ENCODE measurements at places on chromosomes 7 and 10.

- DNase-seq: peak; percentile 41
These were observed 63.9 kb upstream of the ECHDC3 start for GRCh38 chr10:11678074-11678793.

- no peak for DNase-seq
These were observed 52.1 kb upstream of the LMTK2 start for GRCh38 chr7:98054585-98054984.

GRCh38 chr10:74156919-74157289, 5.9 kb downstream of the ADK start:
- no peak for DNase-seq

DNA sequence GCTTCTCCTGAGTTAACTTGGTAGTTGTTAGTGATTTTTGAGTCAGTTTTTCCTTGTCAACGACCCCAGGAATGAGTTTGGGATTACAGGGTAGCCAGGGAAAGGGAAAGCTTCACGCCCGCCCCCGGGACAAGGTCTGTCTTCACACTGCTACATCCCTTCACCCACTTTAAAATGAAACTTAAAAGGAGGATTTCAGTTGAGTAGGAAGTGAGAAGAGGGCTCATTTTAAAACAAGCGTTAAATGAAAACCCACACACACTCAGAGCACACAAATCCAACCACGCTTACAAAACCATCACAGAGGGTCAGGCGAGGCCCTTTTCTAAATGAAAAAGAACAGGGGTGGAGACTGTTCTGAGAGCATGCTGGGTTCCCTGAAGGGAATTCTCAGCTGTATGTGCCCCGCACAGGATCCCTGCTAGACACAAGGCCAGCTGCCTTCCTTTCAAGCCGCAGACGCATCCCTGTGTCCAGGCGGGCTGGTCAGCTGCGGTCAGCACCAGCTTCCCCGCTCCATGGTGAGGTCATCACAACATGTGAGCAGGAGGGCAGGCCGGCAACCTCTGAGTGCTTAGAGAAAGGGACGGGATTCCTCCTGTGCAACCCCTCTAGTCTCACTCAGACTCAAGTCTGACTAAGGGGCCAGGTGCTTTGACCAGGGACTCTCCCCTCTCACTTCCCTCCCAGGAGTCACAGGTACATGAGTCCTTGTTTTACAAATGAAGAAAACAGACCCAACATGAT, 111.8 kb downstream of the EGFR start:
- DNase-seq: no peak

- no peak for DNase-seq
These were observed 71.0 kb upstream of the CC2D2B start for GRCh38 chr10:95836610-95837355.

DNA sequence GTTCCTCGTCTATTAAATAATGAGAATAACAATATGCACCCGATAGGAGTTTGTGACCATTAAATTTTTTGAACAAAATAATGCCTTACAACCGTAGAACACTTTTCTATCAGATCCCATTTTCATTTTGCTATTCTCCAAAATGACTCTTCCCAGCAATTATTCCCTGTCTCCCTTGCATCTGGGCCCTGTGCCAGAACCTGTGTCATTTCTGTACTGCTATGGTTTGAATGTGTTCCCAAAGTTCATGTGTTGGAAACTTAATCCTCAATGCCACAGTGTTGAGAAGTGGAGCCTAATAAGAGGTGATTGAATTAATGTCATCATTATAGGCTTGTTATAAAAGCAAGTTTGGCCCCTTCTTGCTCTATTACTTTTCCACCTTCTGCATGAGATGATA, 33.2 kb upstream of the SMNDC1 start:
- no peak for DNase-seq

- DNase-seq: no peak
These were observed 266.0 kb downstream of the MAD1L1 start for GRCh38 chr7:1966631-1967200.

GRCh38 chr7:85405016-85405902, 218.4 kb upstream of the SEMA3D start:
- no peak for DNase-seq

All from CD4-positive, alpha-beta T cell treated with Interleukin-1 beta for 1 hour (primary cell).